ENCODE measurements at places on chromosomes 1 and 21.

GRCh38 chr1:236895665-236896387, 100.7 kb downstream of the MTR start:
- DNase-seq: no peak

DNA sequence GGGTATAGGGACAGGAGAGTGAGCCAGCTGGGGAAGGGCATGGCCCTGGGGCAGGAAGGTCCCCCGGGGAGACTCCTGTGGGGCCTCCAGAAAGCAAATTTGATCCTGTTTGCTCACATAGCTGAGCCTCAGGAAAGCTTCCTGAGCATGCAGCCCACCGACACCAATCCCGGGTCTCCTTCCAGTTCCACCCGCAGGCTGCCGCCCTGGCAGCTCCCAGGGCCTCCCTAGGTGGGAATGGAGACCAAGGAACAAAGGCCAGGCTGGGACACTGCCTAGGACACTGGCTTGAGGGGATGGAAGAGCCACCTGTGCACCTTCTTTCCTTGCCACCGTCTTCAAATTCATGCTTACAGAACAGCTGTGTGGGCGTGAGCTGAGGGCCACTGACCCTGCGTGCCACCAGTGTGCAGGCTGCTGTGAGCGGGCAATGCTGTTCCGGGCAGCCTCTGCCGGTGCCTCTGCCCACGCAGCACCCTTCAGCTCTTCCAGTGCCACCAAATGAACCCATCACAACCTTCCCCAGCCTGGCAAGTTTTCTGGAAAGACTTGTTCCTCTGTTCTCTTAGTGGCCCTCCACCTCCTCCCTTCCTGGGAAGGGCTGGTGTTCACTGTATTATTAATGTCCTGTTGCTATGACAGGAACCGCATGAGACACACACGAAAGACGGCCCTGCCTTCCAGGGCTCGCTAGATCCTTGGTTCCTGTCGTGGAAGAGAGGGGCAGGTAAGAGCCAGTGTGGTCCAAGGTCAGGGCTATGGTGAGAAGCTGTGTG, 53.6 kb downstream of the ACBD3 start:
- DNase-seq: no peak

DNA sequence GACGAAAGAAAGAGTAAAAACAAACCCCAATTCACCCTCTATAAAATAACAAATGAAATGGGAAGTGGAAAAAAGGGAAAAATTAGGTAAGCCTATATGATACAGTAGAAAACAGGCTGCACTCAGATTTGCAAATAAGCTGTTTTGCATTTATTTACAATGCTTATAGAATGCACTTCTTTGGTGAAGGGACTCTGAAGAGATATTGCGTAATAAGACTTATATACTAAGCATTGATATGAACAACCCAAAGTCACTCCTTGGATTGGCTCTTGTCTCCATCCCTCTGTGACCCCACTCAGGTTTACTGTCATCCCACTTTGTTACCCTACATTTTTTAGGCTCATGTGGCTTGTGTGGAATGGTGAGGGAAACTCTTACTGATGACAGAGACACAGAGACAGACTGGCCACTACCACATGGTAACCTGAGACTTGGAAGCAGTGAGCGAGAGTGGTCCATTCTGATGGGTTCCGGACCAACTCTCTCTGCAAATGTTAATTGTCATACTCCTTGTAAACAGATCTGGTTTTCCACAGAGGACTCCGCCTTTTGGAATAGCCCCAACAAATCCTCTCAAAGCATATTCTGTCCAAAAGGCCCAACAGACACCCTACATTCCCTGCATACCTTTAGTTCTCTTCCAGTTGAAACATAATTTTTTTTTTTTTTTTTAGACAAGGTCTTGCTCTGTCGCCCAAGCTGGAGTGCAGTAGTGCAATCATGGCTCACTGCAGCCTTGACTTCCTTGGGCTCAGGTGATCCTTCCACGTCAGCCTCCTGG, 11.0 kb downstream of the GSTM5 start:
- no peak for DNase-seq

DNA sequence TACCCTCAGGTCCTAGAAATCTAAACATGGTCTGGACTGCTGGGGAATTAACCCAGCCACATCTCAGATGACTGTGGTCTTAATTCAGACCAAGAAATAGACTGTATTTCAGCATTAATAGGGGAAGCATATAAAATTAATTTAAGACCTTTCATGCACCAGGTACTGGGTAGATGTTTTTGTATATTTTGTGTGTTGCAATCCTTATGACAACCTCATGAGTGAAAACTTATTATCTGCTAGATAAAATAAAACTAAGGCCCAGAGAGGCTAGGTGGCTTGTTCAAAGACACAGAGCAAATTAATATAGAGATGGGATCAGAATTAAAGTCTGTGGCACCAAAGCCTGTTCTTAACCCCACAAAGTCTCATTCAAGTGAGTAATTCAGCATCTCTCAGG, 40.1 kb downstream of the OPTC start:
- DNase-seq: no peak

- no peak for DNase-seq
Observed at GRCh38 chr21:31190516-31190915, 152.2 kb upstream of the KRTAP19-8 start.

DNA sequence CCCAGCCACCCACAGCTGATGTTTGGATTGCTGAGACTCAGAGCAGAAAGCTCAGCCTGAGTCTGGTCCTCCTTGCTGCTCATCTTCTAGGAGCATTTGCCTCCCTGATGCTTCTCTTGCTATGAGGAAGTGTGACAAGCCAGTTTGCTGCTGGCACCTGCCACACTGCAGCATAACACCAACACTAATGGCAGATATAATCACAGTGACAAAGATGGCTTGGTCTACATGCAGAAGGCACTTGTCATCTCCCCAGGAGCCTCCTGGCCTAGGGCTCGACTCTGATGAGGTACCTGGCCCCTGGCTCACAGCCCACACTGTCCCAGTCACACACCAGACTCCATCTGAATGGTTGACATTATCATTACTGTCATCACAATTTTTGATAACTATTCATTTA, 13.9 kb upstream of the PSMB2 start:
- DNase-seq: no peak

DNA sequence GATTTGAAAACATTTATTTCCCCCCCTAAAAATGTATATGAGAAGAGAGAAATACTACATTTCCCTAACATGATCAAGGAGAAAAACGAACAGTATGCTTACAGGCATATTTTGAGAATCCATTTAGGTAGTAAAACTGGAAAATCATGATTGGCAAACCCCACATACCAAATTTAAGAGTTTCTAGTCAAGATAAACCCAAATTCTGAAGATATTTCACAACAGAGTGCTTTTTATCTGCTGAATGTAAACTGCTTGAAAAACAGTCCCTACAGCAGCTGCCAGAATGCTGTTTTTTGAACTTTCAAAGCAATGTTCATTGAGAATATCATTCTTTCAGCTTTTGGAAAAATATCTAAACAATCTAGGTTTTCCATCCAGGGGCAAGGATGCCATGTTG, 31.0 kb downstream of the ASH1L start:
- DNase-seq: no peak

- no peak for DNase-seq
Observed at GRCh38 chr1:212650228-212650627, 41.7 kb downstream of the ATF3 start.

DNA sequence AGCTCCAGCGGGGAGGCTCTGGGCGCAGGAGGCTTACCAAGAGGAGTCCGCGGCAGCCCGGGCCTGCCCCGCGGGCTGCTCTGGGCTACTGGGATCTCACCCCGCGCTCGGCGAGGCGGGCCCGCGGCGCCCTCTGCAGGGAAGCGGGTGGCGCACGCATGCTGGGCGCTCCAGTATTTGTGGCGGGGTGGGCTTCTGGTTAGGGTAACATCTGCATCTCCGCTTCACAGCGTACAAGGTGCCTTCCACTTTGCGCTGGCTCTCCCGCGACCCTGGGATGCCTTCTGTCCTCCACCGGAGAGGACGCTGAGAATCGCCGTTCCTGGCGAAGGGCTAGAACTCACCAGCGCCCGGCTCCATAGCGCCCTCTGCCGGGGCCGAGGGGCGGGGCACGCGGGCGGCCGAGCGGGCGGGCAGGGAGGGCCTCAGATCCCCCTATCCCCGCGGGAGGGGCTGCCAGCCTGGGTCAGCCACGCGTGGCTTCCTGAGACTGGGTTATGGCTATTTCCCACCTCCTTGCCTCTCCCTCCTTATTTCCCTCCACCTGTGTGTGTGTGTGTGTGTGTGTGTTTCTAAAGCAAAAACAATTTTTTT, 46.6 kb upstream of the CTBS start:
- DNase-seq: peak; percentile 81

- no peak for DNase-seq
Observed at GRCh38 chr1:61186753-61187152, 104.4 kb downstream of the NFIA start.

- no peak for DNase-seq
Observed at GRCh38 chr1:212110617-212111016, 75.1 kb downstream of the DTL start.

DNA sequence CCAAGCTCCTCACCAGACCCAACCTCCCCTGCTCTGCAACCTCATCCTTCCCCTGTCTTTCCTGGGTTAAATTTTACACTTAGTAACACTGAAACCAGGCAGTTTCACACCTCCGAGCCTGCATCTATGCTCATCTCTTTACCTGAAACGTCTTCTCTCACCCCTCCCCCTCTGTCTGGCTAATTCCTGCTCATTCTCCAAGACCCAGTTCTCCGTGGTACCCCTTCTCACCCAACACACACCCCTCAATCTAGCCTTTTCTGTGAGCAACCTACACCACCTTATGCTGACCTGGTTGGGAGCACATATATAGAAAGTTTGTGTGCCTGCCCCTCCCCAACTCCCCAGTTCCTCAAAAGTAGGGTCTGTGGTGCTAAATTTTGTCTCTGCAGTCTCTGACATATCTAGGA, 3.7 kb upstream of the KIAA1614 start:
- DNase-seq: no peak

GRCh38 chr1:203126151-203126865, 1.2 kb upstream of the ADORA1 start:
- no peak for DNase-seq

DNA sequence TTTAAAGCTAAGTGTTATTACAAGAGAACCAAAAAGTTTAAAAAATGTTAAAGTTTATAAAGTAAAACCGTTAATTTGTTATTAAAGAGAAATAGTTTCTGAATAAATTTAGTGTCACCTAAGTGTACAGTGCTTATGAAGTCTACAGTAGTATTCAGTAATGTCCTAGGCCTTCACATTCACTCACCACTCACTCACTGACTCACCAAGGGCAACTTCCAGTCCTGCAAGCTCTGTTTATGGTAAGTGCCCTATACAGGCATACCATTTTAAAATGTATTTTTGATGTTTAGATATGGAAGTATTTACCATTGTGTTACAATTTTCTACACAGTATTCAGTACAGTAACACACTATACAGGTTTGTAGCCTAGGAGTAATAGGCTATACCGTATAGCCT, 60.1 kb upstream of the GCLM start:
- no peak for DNase-seq

DNA sequence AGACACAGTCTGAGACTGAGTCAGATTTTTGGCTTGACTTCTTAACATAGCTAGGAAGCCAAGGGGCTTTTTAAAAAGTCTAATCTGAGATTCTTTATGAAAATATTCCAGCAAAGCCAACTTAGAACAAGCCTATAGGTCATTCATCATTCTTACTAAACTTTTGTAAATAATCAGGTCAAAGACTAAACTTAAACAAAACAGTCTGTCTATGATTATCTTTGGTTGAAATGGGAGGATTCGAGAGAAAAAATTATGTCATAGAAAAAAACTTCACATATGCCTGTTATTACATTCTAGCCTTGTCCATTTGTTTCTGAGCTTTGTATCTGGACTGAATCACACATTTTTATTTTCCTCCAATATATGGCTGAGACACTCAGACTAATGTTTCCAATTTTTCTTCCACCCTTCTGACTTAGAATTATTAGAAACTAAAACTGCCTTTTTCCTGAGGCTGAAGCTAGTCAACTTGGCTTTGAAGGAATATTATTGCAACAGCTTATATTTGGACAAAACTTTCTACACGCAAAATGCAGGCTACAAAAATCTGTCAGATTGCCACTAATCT, 83.3 kb downstream of the ETS2 start:
- DNase-seq: no peak

DNA sequence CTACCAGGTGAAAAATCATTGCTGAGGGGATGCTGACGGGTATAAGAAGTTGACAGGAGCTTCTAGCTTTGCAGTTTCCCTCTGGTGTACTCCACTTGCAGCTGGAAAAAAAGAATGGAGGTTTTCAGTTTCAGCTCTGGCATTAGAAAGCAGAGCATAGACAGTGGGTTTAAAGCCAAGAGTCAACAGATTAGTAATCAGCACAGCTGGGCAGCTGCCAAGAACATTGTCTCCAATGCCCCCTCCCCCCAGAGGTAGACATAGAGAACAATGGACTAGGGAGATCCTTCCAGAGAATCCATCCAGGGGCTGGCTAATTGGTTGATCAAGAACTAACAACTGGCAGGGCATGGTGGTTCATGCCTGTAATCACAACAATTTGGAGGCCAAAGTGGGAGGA, 10.1 kb upstream of the ZBTB8B start:
- DNase-seq: no peak

DNA sequence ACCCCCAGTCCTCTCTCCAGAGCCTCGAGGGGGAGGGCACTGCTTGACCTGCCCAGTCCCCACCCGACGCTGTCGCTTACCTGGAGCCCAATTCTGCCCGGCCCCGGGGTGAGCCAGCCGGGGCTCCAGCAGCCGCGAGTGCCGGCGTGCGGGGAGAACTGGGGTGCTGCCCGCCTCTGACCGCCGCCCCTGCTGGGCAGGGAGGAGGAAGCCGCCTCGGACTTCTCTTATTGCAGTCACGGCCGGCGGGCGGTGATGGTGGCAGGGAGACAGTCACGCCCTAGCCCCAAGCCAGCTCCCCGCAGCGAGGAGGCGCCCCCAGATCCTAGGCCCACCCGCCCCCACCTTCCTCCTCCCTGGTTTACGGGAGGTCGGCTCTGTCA, at the start of gene FGR:
FGR (minus strand) TSS at position 201 of the 383 bp plus-strand sequence. CDS start 11,269 bp downstream, outside the sequence.
- DNase-seq: no peak

- no peak for DNase-seq
Observed at GRCh38 chr1:93566227-93566626, 115.4 kb downstream of the BCAR3 start.

DNA sequence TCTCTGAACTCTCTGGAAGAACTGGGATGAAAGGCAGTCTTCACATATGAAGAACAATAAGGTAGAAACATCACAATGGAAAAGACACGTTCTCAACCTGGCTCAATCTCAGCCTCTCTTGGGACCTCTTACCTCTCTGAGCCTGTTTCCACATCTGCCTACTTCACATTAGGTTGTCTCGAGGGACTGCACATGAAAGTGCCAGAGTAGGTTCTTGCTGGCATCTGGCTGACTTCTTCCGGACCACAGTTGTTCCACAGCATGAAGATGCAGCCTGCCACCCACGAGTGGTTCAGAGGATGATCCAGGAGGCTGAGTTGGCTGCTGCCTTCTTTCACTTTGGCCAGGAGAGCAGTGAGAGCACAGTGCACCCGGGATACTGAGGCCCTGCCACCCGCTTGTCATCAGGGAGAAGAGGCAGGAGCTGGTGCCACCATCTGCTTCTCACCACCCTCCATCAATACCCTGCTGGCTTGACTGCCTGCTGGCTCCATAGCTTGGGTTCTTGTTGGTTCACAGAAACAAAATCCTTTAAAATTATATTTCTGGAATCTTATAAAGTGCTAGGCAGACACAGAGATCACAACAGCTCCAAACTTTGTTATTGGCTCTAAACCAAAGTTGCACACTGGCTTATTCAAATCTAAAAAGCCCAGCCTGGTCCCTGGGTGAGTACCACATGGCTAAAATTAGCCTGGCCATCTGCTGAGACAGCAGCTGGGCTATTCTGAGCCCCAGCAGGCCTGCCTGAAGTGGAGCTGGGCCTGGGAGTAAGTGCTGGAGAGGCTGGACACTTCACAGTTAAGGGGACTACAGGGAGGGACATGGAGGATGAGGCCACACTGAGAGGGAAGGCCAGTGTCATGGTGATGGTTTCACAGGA, 46.9 kb upstream of the LIN9 start:
- DNase-seq: no peak

All from T-helper 2 cell treated with Interferon-gamma antibody and Interleukin-4, amounts not matched to agents 5 μg/mL and 100 μg/mL, for 36 hours (primary cell).